Stimulated activated CD8-positive, alpha-beta memory T cell treated with anti-CD3 and anti-CD28 coated beads, Interleukin-15, amount 100 ng/mL, for 4 hours (primary cell): ENCODE measurements at places on chromosomes 13 and 19.

DNA sequence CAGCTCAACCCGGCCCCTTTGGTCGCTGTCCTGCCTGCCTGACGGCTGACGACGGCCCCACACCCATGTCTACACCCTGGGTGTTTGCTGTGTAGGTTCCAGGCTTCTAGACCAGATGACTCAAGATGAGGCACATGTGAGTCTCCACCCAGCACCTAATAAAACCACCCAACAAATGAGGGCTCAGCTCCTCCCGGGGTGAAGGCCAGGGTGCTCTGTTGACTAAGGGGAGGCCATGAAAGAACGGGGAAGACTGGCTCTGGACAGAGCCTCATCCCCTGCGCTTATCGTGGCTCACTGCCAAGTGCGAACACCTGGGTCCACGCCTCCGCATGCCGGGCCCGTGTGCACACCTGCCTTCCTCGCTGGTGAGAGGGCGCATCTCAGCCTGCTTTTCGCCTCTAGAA lies 39.6 kb downstream of the COL4A2 start:
- no peak for DNase-seq

DNA sequence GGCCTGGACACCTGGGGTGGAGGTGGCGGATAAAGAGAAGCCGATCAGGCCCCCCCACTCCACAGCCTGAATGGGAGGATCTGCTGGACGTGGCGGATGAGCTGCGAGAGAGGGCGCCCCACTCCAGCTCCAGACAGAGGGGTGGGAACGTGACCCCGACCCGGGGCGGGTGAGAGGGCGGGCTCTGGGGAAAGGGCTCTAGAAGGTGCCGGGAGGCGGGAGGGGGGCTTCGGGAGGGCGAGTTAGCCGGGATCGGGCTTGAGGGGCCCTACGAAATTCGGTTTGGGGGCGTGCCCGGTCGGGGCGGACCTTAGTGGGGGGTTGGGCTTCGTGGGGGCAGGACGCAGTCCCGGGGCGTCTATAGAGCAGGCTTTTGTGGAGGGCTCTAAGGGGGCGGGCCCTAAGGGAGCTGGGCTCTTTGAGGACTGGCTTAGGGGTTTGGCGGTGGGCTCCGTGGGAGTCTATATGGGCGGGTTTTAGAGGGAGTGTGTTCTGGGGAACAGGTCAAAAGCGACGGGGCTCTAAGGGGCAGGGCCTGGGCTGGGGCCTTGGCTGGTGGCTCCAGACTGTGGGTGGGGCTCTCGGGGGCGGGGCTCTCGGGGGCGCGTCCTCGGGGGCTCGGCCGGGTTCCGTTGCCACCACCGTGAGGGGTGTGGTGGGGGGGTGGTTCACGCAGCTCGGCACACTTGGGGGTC lies 4.1 kb upstream of the NANOS3 start:
- no peak for DNase-seq

DNA sequence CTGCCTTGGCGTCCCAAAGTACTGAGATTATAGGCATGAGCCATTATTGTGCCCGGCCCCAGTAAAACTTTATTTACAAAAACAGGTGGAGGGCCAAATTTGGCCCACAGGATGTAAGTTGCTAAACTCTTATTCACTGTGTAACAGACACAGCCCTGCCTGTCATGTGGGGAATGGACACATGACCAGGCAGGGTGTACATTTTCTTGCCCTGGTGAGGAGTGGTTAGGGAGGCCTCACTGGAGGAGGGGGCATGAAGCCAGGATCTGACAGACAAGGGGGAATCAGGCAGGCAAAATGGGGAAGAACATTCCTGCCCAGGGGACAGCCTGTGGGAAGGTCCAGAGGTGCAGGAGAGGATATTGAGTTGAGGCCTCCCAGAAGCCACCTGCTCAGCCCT lies 7.4 kb upstream of the PGLS start:
- DNase-seq: no peak

DNA sequence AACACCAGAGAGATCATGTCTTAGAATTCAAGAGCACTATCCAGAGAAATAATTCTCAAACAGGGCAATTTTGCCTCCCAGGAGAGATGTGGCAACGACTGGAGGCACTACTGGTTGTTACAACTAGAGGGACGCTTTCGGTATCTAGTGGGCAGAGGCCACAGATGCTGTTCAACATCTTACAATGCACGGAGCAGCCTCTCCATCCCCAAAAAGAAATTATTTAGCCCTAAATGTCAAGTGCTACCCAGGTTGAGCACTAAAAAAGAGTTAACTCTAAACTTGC lies 78.6 kb downstream of the ABCC4 start:
- DNase-seq: no peak

GRCh38 chr13:99196466-99197116 lies 4.1 kb upstream of the UBAC2 start:
- DNase-seq: no peak

- no peak for DNase-seq
Observed at GRCh38 chr13:98632961-98633360, 56.1 kb upstream of the STK24 start.

DNA sequence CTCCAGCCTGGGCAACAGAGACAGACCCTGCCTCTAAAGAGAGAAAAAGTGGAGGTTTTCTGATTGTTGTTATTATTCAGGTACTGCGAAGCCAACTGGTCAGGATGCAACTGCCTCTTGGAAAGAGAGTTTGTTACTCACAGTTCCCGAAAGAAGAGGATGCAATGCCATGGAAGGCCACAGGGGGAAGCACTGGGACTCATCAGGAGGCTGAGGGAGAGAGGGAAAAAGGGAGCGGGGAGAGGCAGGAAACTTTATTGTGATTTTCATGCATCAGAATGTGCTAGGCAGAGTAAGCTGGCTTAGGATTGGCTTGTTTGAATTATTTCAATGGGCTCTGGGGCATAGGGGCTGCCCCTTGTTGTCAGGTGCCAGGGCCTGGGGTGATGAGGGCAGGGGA lies 27.6 kb downstream of the MYO9B start:
- no peak for DNase-seq

DNA sequence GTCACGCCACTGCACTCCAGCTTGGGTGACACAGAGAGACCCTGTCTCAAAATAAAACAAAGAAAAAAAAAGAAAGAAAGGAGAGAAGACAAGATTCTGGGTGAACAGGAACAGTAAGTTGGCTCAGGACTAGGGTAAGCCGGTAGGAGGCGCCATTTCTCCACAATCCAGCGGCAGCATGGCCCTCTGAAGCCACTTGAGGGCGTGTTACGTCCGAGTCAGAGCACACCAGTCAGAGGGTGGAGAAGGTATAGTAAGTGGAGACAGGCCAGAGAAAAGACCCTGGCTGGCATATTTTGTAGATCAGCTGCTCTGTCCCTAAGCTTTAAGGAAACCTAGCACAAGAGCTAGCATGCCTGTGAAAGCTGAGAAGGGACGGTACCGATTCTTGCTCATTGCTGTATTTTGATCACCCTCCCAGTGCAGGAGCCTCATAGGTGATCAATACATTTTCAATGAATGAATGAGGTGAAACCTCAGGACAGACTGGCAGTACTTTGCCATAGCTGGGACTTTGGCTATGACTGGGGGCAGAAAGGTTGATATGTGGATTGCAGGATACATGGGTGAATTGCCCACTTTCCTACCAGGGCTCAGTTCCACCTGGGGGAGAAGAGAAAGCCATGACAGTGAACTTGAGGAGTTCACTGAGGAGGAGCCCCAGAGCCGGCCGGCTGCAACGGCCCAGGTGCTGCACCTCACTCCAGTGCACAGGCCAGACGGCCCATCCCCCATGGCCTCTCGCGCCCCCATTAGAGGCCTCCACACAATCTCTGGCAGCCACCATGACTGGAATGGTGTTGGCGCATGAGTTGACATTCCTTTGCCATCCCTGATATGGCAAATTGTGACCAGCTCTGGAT lies 23.5 kb downstream of the POU2F2 start:
- peak; percentile 70 for DNase-seq

DNA sequence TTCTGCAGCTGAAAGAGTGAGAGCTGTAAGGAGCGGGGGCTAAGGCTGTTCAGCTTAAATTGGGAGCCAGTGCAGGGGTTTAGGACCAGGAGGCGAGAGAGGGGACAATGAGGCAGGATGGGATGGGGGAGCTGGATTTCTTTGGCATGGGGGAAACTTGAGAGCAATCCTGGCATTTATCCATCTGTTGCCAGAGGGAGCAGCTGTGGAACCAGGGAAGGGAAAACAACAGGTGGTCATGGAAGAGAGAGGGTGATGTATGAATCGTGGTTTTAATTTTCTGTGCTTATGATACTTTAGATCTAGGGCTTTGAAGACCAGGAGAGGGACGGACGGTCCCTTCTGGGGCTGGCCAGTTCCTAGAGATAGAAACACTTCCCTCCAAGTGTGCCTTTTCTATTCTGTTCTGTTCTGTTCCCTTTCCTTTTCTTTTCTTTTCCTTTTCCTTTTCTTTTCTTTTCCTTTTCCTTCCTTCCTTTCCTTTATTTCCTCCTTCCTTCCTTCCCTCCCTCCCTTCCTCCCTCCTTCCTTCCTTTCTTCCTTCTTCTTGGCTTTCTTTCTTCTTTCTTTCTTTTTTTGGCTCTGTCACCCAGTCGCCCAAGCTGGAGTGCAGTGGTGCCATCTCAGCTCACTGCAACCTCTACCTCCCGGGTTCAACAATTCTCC lies 16.0 kb upstream of the CCL25 start:
- no peak for DNase-seq

DNA sequence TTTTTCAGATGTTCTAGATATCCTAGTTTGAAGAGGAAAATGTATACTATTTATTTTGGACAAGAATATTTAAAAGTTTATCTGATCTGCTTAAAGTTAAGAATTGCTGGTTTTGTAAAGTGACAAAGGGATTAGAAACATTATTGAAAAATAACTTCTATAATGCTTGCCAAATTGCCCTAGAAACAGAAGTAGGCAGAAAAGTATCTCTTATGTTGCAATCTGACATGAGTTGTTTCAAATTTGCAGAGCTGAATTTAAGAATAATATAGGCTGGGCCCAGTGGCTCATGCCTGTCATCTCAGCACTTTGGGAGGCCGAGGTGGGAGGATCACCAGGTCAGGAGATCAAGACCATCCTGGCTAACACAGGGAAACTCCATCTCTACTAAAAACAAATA lies 777.1 kb downstream of the LIG4 start:
- DNase-seq: no peak

DNA sequence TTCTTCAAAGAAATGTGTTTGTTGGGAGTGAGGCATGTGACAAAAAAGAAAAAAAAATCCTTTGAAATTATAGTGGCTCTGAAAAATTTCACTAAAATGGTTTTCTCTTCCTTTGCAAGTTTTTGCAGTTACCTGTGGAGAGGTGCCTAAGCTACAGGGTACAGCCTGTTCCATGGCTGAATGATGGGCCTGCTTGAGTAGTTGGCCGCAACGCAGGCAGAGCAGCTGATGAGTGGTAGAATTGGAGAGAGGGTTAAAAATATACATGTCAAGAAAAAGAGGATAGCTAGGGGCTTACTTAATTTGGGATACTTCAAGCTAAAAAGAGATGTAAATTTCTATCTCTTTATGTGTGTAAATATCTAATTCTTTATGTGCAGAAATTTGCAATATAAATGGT lies 629.1 kb upstream of the SLC10A2 start:
- no peak for DNase-seq
